H9 (cell line): ENCODE measurements at places on chromosomes 11 and 22. TPM values are rescaled to one million over a fixed set of nuclear protein-coding genes. Genes with fewer than 3 reads are reported as not detected.

DNA sequence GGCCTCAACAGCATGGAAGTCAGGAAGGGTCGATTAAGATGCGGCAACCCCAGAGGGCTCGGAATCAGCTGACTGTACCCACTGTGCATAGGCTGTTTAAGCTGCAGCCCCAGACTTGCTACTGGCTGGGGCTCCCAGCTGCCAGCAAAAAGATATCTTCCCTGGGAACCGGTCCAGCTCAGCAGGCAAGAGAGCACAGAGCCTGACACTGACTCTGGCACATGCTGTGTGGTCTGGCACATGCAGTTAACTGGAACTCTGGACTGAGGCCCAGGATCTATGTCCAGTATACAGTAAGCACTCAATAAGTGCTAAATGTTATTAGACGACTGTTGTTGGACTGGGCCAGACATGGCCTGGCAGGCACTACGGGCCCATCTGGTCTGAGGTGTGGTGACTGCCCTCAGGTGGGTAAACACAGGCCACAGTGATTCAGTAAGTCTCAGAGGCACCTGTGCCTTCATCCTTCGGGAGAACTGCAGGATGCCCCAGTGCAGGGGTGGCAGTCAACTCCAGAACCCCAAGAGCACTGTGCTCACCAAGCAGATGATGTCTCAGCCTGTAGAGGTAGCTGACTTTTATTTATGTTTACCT lies 87.6 kb downstream of the LARGE1 start:
- no peak for DNase-seq

OR51I1 gene
- not detected in 2 replicates for total RNA-seq

TMEM121B gene
- 8.1 and 8.7 TPM in 2 replicates for total RNA-seq

- DNase-seq, result peak; percentile 18
Observed at GRCh38 chr11:71239581-71239980, 12.8 kb downstream of the SHANK2 start.

DNA sequence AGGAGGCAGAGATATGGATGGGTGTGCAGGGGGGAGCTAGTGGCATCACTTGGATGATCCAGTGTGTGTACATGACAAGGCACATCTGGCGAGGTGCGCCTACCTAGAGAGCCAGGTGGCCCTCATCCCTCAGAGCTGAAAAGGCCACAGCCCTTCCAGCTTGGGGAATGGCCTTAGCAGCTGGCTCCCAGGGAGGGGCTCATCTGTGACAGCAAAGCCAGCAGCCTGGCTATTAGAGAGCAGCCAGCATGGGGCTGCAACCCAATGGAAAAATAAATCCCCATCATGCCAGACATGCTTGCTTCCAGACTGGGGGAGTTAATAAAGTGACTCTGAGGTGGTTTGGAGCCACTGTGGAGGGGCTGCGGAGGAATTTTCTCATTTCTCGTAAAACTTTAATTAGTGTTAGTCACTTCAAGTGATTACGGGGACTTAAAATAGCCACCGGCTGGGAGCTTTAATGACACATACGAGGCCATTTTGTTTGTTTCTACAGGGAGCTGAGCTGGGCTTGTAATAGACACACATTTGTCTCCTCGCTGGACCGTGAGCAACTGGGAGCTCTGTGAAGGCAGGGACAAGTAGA lies 111.2 kb upstream of the ALX4 start:
- DNase-seq, result no peak

CCDC157 gene
- total RNA-seq, result 4.3 and 4.8 TPM in 2 replicates

OR4C12 gene
- not detected in 2 replicates for total RNA-seq

DNA sequence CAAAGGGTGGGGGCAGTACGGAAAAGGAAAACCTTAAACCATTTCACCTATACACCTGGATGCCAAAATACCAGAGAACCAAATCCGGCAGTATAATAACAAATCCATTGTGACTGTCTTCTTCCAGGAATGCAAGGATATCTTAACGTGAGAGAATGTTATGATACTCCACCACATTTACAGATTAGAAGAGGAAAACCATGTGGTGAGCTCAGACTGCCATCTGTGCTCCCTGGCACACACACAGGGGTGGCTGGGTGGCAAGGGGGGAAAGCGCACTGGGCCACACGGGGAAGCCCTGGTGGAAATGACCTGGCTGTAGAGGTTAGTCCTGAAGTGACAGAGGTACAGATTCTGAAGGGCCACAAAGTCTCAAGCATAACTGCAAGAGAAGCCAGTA lies 9.9 kb downstream of the EIF1AD start:
- DNase-seq, result no peak

DNA sequence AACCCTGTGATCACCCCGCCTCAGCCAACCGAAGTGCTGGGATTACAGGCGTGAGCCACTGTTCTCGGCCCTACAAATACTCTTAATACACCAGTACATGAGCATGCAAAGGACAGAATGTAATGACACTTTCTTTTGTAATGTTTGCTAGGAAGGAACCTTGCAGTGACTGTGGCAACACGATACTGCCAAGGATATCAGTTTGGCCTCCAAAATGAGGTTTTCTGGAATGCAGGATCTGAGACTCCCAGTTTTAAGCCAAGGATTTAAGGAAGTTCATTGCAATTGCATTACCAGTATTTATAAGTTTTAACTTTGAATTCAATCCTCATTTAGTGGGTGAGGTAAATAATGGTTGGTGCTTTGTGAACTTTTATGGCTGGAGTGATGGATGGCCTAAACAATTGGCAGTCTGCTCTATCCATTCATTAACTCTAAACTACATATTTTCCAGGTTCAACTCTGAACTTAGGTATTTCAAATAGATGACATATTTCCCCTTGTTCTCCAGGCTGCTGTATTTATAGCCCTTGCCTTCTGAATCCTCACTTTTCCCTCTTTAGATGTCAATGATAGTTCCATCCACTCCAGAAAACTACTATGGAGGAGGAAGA lies 330.3 kb downstream of the C11orf87 start:
- no peak for DNase-seq

- DNase-seq, result no peak
Observed at GRCh38 chr11:122077459-122077858, 38.6 kb downstream of the BLID start.

- no peak for DNase-seq
Observed at GRCh38 chr22:46056546-46057245, 79.7 kb upstream of the WNT7B start.

- DNase-seq, result no peak
Observed at GRCh38 chr11:14541192-14541947, 21.2 kb upstream of the PSMA1 start.

DNA sequence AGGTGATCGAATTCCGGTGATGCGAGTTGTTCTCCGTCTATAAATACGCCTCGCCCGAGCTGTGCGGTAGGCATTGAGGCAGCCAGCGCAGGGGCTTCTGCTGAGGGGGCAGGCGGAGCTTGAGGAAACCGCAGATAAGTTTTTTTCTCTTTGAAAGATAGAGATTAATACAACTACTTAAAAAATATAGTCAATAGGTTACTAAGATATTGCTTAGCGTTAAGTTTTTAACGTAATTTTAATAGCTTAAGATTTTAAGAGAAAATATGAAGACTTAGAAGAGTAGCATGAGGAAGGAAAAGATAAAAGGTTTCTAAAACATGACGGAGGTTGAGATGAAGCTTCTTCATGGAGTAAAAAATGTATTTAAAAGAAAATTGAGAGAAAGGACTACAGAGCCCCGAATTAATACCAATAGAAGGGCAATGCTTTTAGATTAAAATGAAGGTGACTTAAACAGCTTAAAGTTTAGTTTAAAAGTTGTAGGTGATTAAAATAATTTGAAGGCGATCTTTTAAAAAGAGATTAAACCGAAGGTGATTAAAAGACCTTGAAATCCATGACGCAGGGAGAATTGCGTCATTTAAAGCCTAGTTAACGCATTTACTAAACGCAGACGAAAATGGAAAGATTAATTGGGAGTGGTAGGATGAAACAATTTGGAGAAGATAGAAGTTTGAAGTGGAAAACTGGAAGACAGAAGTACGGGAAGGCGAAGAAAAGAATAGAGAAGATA lies at the start of gene MALAT1:
MALAT1 (plus strand) TSS at position 69 of the 736 bp plus-strand sequence.
- DNase-seq, result peak; percentile 83

NRXN2 gene
- total RNA-seq, result 3.9 and 4.8 TPM in 2 replicates

CBLIF gene
- not detected in 2 replicates for total RNA-seq

SYNGR1 gene
- 13.2 and 14.3 TPM in 2 replicates for total RNA-seq

DNA sequence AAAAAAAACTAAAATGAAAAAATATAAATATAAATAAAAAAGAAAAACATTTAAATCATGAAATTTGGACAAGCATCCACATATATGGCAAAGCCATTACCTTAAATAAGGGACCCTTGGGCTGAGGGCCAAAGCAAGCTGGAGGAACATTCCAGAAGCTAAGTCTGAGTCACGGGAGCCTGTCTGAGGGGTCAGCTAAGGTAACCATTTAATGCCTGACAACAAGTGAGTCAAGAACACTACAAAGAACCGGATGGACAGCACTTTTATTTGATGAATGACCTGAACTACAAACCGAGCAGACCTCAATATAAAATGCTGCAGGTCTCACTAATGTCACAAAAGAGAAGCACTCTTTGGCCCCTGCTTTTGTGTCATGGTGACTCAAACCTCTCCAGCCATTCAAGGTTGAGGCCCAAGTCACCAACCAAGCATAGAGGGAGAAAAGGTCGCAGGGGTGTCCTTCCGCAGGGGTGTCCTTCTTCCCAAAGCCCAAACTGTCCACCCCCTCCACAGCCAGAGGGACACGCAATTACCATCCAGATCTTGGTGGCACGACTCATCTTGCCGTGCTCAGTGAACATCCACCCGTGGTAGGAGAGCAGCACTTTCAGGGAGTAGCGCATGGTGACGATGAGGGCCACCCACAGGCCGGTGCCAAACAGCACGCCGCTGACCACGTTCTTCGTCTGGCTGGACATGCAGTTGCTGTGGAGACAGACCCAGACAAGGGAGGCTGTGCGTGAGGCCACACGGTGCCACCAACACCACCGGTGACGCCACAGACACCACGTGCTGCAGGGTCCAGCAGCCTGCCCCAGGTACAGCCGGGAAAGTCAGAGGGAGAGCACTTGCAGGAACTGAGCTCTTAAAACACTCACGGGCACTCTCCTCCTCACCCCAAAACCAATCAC lies 34.5 kb downstream of the CPT1A start:
- DNase-seq, result no peak

DNA sequence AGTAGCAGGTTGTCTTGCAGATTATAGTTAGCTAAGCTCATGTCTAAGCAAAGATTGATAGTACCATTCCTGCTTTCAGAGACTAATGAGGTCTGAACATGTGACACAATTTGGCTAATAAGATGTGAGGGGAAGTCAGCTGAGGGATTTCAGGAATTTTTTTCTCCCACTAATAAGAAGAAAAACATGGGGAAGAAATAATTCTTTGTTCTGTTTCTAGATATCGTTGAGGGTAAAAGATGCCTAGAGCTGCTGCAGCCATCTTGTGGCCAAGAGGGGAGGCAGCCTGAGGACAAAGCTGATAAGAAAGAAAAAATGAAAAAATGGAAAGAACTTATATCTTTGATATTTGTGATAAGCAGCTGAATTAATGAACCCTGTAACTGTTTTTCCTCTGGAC lies 1334.4 kb downstream of the LRRC4C start:
- DNase-seq, result no peak

DNA sequence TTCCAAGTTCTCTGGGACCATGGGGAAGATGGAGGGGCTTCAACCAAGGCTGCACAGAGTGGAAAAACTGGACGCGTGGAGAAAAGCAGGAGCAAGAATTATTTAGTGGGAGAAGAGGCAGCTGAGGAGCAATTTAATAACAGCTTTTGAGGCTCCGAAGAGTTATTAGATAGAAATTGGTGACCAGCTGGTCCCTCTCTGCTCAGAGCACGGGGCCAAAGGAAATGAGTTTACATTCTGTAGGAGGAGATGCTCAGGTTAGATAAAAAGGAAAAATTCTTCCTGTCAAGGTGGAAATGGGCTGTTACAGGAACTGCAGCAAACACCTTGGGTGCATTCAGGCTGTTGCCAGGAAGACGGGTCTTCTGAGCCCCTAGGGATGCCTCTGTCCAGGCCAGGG lies 47.0 kb upstream of the GALNT18 start:
- no peak for DNase-seq

- no peak for DNase-seq
Observed at GRCh38 chr22:29724843-29725242, 5.0 kb downstream of the CABP7 start.
